Muscle of arm (tissue), 14 donors: ENCODE measurements at places on chromosomes 16 and 17. TPM values are rescaled to one million over a fixed set of nuclear protein-coding genes. Genes with fewer than 3 reads are reported as not detected.

DNA sequence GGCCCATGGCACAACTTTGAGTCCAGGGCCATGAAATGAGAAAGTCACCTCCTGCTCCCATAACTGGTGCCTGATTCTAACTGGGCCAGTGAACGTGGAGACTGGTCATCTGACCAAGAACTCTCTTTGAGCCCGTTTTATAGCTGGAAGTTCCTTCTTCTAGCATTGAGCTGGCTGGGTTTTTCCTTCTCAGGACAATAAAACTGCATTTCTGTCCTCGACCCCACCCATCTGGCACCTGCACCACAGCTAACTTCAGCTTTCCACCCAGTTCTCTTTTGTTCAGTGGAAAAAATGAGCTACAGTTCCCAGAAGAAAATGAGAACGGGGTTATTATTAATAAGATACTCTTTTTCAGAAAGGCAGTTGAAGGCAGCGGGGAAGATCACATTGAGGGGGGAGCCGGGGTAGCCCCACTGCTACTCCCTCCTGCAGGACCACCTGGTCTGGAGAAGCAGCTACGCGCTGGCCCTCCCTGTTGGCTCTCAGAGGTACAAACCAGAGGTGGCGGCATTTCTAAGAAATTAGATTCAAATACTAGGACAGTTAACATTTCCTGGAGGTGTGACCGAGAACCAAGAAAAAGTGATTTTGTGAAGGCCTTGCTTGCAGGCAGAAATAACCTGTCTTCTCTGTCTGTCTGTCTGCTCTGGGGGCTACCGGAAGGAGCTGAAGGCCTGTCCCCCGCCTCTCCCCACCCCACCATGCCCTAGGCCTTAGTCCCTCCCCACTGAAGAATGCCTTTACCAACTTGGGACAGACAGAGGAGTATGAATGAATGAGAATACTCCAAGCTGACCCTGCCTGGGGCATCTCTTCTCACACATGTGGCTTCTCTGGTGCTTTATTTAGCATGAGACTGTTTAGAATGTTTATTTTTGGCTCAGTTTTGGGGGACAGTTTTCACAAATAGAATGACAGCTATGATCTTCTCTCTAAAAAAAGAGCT is 123.9 kb downstream of the XYLT1 start:
- DNase-seq, result peak; percentile 79

DNA sequence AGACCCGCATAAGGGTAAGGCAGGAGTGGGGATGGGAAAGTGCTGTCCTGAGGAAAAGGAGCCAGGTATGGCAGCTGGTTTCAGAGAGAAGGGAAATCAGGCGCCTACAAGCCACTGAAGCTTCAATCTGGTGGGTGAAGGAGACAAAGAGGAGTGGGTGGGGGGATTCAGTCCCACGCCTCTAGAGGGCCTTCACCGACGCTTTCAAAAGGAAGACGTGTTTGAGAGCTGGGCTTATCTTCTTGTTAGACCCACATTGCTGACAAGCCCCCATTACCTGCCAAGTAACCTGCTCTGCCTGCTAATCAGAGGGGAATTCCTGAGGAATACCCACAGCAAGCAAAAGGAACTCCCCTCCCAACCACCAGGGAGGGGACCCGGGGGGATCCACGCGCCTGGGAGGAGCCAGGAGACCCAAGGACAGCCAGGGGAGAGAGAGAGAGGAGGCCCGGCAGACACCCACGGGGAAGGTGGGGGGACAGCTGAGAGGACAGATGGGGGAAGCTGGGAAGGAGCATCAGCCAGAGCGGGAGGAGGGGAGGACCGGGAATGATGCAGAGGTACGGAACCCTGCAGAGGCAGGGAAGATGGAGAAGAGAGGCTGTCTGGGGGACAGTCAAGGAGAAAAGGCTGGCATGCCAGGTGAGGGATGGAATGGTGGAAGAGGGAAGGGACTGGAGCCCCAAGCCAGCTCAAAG is 1.0 kb downstream of the MTMR4 start:
- no peak for DNase-seq

ZNF19 gene
- polyA plus RNA-seq, result 2.4 TPM

CCL15 gene
- polyA plus RNA-seq, result not detected

DNA sequence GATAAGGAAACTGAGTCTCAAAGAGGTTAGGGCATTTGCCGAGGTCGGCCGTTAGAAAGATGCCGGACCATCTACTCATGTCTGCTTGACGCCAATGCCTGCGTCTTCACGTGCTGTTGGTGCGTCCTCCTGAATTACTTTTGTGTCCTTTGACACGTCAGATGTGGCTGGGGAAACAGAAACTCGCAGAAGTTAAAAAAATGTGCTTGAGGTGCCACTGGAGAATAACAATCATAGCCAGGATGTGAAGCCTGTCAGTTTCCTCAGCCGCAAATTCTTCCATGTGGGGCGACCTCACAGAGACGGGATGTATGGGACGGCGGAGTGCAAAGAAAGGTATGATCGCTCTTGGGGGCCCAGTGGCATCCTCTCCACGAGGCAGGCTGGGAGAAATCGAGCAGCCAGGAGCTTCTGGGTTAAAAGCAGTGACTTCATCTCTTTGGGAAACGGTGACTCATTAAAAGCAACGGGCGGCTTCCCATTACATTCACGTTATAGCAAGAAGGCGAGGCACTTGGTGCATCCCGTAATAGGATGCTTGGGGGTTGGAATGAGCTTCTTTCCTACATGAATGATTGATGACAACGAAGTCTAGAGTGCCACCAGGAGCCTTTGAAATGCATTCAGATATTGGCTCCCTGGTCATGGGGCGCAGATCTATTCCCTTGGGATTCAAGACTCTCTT is 67.8 kb downstream of the BMERB1 start:
- no peak for DNase-seq

FOXC2 gene
- 1.2 TPM for polyA plus RNA-seq

CDH3 gene
- polyA plus RNA-seq, result 18.2 TPM

DNA sequence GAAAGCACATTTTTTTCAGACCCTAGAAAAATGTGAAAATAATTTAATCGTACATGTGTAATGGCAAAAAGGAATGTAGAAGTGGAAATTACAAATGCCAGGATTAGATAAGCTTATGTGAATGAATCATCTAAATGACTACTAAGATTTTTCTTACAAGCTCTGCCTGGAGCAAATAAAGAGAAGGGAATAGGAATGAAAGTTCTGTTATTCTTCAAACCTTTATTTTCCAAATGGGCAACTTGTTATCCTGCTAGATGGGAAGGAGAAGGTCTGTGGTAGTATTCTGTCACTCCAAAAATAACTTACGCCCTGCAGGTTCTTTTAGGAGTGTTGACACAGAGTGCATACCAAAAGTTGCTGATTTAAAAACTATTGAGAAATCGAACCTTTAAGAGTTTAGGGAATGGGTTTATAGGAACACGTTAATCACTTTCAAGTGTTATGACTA is 9.7 kb downstream of the CTCF start:
- DNase-seq, result no peak

KLHL10 gene
- 0.12 TPM for polyA plus RNA-seq

DNA sequence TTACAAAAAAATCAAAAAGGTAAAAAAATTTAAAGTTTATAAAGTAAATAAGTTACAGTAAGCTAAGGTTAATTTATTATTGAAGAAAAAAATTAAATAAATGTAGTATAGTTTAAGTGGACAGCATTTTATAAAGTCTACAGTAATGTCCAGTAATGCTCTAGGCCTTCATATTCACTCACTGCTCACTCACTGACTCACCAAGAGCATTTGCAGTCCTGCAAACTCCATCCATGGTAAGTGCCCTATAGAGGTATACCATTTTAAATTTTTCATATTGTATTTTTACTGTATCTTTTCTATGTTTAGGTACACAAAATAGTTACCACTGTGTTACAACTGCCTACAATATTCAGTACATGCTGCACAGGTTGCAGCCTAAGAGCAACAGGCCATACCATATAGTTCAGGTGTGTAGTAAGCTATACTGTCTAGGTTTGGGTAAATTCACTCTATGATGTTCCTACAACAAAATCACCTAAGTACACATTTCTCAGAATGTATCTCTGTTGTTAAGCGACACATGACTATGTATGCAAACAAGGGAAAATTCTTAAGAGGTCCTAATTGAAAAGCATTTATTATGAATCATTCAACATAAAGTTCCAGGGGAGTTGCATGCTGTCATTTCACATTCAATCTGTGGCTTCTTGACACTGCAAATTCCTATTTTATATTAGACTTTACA is 92.3 kb downstream of the SPAG9 start:
- DNase-seq, result no peak

PRSS22 gene
- not detected for polyA plus RNA-seq

DNA sequence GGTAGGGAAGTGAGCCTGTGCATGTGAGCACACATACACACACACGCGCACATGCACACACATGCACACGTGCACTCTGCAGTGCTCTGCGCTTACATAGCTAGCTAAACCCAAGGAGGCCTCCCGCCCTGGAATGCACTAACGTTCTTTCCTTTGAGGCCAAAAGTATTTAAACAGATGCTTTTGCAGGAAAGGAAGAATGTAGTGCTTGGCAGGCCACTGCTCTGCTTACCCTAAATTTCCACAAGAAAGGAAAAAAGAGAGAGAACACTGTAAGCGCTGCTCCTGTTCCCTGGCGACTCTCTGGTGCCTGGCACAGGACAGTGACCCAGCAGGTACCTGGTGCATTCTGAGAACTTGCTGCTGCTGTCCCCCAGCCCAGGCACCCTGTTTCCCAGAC is 31.3 kb upstream of the MRPS23 start:
- peak; percentile 90 for DNase-seq

CDC6 gene
- 9.5 TPM for polyA plus RNA-seq

GRCh38 chr16:14572535-14572934 is 57.5 kb downstream of the PARN start:
- DNase-seq, result no peak
